ENCODE measurements at places on chromosomes 6 and 20.

- DNase-seq, result no peak
Observed at GRCh38 chr6:36627141-36627540, 33.0 kb downstream of the SRSF3 start.

DNA sequence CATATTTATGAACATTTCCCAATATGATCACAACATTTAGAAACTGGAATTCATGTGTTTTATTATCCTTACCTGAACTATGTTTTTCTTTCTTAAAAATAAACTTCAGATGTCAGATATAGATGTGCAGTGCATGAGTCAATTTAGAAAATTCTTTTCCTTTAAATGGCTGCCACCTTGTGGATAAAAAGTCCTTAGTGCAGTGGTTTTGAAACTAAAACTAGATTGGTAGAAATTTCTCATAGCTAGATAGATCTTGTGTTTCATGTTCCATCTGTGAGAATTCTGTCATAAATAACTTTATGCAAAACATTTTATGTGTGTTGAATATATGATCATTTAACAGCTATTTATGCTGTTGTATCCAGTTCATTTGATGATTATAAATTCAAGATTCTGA is 134.9 kb downstream of the KLHL32 start:
- DNase-seq, result peak; percentile 51

GRCh38 chr6:113744861-113745260 is 112.3 kb upstream of the MARCKS start:
- DNase-seq, result no peak

DNA sequence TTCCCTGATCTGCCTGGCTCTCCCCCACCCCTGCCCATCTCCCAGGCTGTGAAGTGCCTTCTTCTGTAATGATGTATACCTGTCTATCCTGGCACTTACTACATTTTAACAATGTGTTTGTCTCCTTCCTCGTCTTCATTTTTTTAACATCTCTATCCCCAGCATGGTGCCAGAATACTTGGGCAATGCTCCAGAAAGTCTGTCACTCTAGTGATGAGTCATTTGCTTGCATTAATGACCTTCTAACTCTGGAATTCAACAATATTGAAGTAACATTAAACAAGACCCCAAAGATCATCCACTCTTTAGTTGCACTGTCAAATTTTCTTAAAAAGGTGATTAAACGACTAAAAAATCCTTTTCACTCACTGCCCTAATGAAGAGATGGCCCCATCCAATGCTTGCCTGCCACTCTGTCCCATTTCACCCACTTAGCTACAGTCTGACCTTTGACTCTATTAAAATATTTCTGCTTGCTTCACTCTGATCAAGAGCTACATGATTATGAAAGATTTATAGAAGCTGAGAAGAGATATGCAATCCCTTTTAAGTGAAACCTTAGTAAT is 7.7 kb upstream of the KLHL31 start:
- peak; percentile 78 for DNase-seq

DNA sequence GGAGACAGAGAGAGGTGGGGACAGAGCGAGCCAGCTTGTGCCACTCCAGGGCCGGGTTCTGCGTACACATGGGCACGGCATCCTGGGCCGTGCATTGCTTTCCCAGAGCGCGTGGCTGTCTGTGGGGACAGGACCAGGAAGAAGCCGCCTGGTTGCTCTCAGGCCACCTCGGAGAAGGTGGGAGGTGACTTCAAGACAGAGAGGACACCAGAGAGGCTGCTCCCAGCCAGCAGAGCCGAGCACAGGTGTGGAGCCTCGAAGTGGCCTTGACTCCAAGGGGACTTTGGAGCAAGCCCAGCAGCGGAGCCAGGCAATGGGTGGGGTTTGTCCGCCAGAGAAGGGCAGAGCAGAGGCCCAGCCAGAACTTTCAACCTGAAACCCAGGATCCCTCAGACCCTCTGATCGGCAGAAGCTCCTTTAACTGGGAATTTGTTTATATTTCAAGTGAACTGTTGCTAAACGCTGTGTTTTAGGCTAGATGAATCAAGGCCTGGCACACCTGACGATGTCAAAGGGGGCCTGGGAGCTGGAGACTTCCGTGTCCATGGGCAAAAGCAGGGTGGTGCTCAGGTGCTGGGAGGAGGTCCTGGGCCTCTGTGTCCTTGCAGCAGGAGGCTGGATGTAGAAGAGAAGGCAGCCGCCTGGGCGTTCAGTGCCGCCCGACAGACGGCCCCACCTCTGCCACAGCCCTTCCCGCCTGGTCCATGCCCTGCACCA is 262.1 kb downstream of the DLL1 start:
- no peak for DNase-seq

- DNase-seq, result no peak
Observed at GRCh38 chr6:137353842-137354397, 134.7 kb upstream of the IFNGR1 start.

Data from astrocyte of the spinal cord (primary cell).